Activated CD8-positive, alpha-beta memory T cell treated with anti-CD3 and anti-CD28 coated beads for 1 hour (primary cell): ENCODE measurements at places on chromosomes 12 and 14.

DNA sequence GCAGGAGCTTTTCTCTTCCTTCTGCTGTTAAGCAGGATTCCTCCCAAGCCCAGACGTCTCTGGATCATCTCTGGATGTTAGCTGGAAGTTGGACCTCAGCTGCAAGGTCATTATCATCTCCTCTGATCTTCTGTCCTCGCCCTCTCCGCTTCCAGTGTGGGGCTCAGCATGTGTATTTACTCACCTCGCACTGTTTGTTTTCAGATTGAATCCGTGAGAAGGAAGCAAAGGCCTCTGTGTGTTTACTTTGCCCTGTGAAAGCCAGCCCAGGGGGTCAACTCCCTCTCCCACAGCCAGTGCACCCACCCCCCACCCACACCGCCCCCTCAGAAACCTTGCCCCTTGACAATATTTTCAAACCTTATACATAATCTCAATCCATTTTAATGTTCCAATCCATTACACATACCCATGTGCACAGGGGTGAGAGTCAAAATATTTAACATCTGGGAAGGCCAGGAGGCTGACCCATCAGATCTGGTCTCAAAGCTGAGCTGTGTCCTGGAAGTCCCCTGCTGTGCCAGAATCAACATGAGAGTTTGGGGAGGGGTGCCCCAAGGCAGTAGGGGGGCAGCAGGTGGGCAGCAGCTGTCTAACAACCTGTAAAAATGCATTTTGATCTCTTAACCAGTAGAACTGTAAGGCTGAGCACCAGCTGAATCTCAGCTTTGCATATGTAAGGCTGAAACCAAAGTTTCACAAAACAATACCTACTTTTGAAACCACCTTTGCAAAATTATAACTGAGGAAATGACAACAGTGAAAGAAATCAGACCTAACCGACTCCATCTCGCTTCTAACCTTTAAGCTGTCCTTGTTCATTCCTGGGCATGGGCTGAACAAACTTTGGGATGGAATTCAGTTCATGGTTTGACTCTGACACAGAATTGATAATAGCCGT is 157.9 kb downstream of the ZNF664 start:
- DNase-seq = no peak

DNA sequence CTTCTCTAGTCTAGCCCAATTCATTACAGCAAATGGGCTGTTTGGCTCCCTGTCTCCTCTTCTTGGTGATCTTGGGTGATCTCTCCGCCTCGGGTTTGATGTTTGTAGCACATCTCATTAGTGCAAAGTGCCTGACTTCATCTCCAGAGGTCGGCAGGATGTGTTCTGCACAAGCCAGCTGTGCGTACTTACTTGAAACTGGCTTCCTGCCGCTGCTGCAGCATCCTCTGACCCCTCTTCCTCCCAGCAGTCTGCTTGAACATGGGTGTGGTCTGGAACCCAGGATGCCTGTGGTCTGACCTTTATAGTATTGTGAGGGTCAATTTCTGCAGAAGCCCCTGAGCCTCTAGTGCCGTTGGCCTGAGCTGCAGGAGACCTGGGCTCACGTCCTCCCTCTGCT is 99.2 kb downstream of the BEGAIN start:
- no peak for DNase-seq

DNA sequence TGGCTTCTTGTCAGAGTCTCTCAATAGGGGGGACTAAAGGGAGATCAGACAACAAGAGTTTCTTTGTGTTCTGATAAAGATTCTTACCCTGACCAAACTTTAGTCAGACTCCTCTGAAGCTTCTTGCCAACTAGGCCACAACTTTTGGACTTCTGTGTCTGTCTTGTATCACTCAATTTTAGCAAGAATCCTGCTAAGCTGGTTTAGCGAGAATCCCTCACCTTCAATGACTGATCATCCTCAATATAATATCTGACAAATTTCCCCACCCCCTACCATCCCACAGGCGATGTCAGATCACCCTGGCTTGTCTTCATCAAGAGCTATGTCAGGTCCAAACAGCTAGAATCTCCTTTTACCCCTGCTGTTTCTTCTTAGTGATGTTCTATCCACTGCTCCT is 215.2 kb downstream of the RASSF9 start:
- DNase-seq = no peak

DNA sequence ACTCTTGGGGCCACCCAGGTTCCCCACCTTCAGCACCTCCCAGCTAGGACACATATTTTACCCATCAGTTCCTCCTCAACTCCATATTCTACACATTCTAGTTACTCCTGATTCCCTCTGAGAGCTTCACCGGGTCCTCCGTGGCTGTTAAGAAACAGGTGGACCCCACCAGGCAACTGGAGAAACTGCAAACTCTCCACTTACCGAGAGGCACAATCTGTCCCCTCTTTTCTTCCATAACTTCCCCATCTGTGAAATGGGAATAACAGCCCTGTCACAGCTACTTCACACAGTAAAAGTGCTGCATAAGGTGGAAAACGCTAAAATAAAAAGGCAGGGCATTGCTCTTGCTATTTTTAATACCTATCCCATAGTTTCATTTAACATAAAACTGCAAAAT is 1.5 kb downstream of the SLC7A8 start:
- no peak for DNase-seq

DNA sequence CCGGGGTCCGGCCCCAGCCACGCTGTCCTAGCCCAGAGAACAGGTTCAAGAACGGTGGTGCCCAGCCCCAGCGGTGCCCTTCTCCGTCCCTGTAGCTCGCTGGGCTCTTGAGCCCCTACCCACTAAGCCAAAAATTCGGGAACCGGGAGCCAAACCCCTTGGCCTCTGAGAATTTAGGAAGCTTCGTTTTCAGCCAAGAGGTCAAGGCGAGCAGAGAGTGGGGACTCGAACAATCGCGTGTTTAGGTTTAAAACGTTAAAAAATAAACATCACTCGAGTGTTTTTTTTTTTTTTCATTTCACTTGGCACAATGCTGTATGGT is 6.2 kb downstream of the SIX1 start:
- no peak for DNase-seq

GRCh38 chr12:90428465-90428864 is 526.5 kb downstream of the CCER1 start:
- DNase-seq = no peak

GRCh38 chr12:127363392-127363791 is 903.6 kb upstream of the TMEM132C start:
- DNase-seq = no peak

DNA sequence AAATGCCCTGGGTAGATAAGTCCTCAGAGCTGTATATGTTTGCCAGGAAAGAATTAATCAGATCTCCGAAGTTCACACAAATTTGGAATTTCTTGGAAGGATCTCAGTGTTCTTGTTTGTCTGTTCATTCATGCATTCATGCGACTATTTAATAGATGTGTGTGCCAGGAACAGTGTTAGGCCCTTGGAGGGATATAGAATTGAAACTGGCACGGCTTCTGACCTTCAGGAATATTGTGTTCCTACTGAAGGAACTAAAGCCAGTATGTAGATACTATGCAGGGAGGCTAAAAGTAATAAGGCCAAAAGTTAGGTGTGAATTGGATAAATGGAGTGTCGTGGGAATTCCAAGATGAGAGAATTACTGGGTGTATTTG is 166.0 kb upstream of the NOS1 start:
- DNase-seq = no peak

DNA sequence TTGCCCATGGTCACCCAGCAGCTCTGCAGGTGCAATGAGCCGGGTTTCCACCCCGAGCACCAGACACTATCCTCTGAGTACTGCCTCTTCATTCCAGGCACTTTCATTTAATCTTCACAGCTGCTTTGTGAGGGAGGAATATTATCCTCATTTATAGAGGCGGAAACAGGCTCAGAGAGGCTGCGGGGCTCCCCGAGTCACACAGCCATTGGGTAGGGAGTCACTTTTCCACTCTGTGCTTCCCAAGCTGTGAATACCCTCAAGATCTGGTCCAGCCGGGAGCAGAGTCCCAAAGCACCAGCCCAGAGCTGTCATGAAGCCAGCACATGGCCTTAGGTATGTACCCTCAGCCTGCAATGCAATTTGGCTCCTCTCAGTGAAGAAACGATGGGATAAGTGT is 51.7 kb upstream of the RIN3 start:
- DNase-seq = no peak

- DNase-seq = no peak
Observed at GRCh38 chr14:54529811-54530210, 20.1 kb downstream of the CGRRF1 start.

DNA sequence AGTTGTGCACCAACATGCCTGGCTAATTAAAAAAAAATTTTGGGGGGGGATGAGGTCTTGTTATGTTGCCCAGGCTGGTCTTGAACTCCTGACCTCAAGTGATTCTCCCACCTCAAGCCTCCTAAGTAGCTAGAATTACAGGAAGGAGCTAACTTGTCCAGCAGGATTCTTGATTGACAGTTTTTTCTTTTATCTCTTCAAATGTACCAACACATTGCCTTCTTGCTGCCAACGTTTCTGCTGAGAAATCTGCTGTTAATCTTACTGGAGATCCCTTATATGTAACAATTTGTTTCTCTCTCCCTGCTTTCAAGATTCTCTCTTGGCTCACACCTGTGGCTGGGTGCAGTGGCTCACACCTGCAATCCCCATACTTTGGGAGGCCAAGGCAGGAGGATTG is 22.4 kb upstream of the MARK3 start:
- no peak for DNase-seq

DNA sequence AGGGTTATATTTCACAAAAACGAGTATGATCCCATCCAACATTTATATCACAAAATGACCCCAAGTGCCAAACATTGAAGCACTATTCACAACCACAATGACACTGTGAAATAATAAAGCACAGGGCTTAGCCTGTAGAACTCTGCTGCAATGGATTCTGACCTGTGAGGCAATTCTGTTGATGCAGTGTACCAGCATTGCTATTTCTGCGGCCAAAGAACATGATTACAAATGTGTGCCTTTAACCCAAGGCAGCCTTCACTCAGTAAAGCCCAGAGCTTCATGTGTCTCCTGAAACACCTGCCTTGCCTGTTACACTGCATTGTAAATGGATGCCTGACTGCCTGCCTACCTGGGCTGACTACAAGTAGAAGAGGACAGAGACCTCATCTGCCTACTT is 158.0 kb downstream of the PPM1H start:
- no peak for DNase-seq

GRCh38 chr14:103594265-103594664 is 31.5 kb downstream of the COA8 start:
- no peak for DNase-seq

DNA sequence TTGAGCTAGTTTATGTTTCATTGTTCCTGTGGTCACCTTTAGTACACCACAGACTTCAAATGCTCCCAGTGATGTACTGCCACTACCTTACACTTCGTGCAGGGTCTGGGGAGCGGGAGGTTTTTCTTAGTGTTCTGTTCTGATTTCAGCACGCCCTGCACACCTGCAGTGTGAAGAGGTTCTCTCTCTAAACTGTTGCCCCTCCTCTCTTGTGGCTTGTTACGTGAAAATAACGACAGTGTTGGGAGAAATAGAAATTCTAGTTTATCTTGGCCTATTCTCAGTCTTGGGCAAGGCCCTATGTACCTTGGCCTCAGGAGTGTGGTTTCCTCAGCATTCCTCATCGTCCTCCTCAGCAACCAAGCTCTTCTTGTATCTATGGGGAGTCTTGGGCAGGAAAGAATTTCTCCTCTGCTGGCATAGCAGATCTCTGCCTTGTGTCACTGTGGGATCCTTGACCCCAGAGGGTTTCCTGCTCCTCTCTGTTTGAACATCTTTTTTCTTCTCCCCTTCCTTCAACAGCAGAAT is 48.6 kb downstream of the EIF2S3B start:
- DNase-seq = no peak
